ENCODE measurements at places on chromosomes 6 and 20.
A peak's percentile ranks its signal among the peaks of the same experiment; 100 is the strongest.

- DNase-seq, result peak; percentile 73
Measured at GRCh38 chr6:147154454-147154853, 49.8 kb upstream of the STXBP5 start.

GRCh38 chr20:23227274-23227673 lies 123.3 kb upstream of the NXT1 start:
- no peak for DNase-seq

DNA sequence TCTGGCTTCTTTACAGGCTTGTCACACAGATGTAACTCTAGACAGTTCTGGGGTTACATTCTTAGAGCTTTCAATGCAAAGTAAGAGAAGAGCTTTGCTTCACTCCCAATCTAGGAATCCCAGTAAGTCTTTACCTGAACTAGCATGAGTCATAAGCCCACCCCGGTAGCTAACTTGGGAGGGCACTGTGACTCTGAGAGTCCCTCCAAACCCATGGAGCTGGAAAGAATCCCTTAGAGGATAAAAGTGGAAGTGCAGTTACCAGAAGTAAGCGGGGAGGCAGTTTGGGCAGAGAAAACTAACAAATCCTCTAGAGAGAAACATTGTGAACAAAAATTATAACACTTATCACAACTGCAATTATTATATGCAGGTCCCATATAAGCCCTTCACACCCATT lies 84.0 kb upstream of the SMLR1 start:
- no peak for DNase-seq

- DNase-seq, result no peak
Measured at GRCh38 chr20:25288291-25289181, 40.7 kb downstream of the PYGB start.

DNA sequence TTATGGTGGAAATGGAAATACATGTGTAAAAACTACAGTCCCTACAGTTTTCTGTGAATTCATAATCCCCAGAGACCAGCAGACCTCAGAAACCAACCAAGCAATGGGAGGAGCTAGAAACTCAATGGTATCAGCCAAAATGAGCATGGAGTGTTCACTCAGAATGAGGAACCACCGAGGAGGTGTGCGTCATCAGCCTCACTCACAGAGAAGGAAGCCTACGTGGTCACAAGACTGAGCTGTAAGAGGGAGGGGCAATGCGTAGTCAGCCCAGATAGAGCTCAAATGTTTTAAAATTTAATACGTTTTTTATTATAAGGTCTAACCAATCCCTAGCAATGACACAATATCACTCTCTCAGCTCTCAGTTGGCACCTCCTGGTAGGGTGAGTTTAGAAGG lies 17.4 kb downstream of the MYLK4 start:
- DNase-seq, result peak; percentile 21

GRCh38 chr6:24990944-24991809 lies 55.4 kb upstream of the RIPOR2 start:
- no peak for DNase-seq

DNA sequence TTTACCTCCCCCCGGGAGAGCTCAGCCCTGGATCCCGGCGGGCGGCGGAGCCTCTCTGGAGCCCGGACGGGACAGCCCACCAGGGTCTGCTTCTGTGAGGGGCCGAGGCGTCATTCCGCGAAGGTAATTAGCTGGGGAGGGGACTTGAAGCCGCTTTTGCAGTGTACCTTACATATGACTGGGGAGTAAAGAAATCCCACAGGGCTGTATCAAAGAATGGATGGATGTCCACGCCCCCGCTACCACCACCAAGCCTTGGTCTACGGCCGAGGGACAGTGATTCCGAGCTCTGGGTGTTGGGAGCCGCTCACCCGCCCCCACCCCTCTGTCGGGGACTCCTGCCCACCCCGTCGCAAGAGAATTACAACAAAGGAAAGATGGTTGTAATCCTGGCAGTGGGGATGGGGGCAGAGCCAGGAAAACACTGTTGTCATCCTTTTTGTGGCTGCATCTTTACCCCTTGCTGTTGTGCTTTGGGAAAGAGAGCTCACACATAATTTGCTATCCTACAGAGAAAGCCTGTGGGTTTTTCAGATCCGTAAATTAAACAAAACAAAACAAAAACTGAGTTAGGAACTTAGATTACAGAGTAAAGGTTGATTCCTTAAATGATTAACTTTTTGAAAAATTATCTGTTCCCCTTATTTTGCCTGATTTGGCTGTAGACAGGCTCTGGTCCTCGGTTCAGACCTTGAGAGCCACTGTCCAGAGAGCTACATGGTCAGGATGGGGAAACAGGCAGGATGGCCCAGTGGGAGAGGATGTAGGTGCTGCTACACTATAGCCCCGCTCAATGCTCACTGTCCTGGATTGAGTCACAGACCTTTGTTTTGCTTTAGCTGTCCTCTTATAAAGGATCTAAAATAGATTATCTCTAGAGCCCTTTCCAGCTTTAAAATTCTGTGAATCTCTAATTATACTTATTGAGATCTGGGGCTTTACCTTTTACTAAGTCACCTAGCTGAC lies 997 bp upstream of the FBXO30 start:
- DNase-seq, result peak; percentile 35

DNA sequence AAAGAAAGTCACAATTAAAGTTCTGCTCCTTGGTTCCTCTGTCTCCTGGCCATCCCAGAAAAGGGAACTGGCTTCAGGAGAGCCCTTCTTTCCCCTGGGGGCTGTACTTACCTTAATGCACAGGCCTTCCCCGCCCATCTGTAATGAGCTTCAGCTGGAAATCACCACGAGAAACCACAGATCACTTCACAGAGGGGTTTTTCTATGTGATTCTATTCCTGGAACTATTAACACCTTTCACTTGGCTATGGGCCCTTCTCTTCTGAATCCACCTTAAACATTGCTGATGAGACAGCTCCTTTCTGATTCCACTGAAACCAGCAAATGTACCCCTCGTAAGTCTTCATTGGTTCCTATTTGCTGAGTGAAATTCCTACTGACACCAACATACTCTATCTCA lies 80.7 kb downstream of the FOXF2 start:
- DNase-seq, result no peak

DNA sequence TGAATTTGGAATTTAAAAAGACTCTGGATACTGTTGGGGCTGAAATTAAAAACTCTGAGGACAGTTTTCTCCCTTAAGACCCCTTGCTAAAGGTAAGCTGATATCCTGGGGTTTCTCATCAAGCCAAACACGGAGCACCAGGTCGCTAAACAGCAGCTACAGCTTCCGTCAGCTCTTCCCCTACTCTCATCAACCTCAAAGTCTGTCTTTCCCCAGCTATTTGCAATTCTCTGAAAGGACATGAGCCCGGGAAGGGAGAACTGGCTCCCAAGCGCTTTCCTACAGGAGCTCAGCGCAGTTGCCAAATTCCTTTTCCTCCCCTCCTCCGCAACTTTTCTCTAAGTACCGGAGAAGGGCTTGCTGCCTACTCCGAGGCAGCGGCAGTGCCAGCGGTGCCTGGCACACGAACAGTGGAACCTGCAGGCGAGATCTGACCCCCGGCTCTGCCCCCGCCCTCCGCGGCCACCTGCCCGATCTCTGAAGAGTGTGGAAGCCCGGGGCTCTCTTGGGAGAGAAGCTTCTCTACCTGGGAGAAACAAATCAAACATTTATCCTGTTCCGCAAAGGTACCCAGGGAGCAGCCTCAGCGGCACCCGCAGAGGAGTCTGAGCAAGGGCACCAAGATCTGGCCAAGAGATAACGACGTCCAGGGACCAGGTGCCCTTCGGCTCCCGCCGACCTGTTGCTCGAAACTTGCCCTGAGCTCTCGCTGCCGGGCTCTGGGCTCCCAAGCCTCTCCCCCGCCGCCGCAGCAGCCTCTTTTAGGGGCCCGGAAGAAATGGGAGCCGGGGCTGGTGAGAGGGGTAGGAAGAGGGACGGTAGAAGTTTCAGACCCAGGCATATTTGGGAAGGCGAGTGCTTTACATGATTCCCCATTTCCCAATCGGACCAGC lies 2.2 kb downstream of the CBLN4 start:
- DNase-seq, result no peak

GRCh38 chr20:50133474-50134217 lies 19.9 kb downstream of the PEDS1 start:
- DNase-seq, result no peak

DNA sequence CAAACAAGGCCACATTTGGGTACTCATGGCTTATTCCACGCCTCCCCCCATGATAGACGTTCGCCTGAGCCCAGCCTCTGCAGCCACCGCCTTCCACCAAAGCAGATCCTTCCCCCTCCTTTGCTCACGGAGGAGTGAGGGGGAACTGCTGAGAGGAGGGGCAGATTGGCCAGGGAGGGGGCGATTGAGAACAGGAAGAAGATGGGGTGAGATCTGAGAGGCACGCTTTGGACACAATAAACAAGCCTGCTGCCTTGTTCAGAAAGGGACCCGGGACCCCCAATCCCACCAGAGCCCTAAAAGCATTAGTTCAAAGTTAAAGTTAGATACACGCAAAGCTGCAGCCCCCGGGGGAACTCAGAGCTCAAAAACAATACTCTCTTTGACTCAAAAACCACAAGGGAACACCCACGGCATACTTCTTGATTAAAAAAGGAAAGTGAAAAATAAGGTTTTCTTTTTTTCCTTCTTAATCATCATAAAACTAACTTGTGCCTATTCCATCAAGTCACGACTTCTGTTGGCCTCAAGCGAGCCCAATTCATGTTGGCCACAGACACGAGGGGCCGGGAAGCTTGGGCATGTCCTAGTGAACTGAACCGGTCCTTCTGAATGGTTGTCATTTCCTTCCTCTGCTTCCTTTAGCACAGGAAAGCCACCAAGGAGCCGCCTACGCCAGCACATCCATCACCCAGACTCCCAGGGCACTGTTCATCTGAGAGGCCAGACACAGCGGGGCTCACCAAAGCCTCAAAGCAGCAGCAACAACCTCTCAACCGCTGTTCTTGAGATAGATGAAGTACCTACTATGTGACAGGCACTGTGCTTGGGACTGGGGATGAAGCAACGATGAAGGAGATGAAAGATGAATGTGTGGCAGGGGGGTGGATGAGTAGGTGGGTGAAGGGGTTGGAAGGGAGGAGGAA lies 44.7 kb downstream of the NFATC2 start:
- DNase-seq, result no peak

- peak; percentile 23 for DNase-seq
Measured at GRCh38 chr6:47161176-47161687, 119.1 kb upstream of the ADGRF1 start.

DNA sequence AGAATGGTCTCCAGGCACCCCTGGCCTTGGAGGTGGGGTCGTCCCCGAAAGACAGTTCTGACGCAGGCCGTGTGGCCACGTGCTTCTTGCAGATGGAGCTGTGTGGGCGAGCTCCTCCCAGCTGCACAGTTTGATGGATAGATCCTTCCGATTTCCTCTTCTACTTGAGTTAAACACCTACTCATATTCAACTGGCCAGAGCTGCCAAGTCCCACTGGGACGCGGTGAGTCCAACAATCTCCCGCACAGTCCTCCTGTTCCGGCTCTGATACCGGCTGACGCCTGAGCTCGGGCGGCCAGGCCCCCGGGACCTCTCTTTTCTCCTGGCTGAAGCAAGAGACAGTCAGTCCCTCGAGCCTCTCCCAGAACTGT lies 57.9 kb upstream of the DACT2 start:
- DNase-seq, result no peak

DNA sequence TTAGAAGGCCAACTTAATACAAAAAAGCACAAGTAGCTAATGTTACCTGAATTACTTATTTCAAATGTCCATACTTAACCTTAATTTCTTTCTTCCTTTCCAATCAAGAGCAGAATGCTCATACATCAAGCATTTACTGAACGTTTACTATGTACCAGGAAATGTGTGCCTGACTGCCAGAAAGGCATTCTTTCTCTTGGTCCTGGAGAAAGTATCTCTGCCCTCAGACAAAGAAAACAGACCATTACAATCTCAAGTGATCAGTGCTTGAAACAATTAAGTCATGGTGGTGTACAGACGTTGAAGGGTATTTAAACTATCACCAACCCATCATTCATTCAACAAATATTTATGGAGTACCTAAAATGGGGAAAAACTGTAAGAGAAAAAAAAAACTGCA lies 26.4 kb downstream of the CSNK2A1 start:
- peak; percentile 14 for DNase-seq

- DNase-seq, result peak; percentile 49
Measured at GRCh38 chr20:48826883-48827771, 672 bp downstream of the PREX1 start.

DNA sequence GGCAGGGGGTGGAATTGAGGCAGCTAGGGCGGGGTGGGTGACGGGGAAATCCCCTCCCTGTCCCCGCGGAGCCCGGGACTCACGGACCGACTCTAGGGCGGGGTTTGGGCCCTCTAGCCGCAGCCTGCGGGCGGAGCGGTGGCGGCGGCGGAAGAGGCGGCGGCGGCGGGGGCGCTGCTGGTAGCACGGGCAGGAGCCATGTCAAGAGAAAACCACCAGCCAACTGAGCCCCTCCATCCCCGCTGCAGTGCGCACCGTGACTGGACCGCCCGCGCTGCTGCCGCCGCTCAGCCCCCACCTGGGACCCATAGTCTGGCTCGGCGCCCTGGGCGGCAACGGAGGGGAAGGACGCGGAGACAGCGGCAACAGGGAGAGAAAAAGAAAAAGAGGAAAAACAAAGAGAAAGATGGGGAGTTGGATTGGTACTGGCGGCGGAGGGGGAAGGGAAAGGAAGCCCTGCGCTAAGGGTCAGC lies 1.2 kb upstream of the C6orf62 start:
- DNase-seq, result peak; percentile 71

DNA sequence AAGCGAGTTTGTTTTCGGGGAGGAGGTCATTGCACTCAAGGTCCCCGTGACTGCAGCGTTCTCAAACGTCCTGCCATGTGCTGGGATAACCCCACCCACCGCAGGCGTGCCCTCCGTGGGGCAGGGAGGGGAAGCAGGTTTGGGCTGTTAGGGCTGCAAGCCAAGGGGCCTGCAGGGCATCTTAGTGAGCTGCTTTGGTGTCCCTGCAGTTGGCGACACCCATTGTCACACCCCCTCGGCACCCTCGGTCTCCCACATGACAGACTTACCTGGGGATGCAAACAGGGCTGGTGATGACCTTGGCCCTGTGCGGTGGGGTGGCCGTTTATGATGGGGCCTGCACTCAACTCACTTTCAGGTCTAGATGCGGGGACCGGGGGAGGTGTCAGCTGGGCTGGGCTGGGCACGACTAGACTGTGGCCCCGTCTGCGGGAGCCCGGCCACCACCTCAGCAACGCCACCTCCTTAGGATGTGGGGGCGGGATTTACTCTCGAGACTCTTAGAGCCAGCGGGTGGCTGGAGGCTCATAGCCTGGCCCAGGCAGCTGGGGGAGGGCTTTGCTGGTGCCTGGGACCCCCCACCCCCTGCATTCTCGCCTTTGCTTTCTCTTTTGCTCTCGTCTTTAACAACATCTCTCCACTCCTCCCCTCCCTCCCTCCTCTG lies 6.5 kb upstream of the GATA5 start:
- DNase-seq, result no peak

- DNase-seq, result peak; percentile 9
Measured at GRCh38 chr20:39910536-39910935, 778.5 kb downstream of the MAFB start.

- no peak for DNase-seq
Measured at GRCh38 chr6:3333263-3333662, 74.5 kb downstream of the PSMG4 start.

Measured in fibroblast of skin of back (primary cell).